ENCODE measurements at places on chromosomes 16 and 17. TPM values are rescaled to one million over a fixed set of nuclear protein-coding genes. Genes with fewer than 3 reads are reported as not detected.

The CCL17 gene
- not detected for total RNA-seq

The SMG1 gene
- total RNA-seq, result 96.7 TPM

The ZG16 gene
- not detected for total RNA-seq

The OR3A2 gene
- 3.0 TPM for total RNA-seq

The ALOX12 gene
- not detected for total RNA-seq

The SLC52A1 gene
- total RNA-seq, result 0.19 TPM

The PALB2 gene
- 18.1 TPM for total RNA-seq

The CA4 gene
- not detected for total RNA-seq

The AANAT gene
- not detected for total RNA-seq

The KRT14 gene
- not detected for total RNA-seq

The WNK4 gene
- total RNA-seq, result 0.17 TPM

The PYY gene
- not detected for total RNA-seq

The TMC7 gene
- not detected for total RNA-seq

The MT1G gene
- total RNA-seq, result 23.8 TPM

The TNP2 gene
- total RNA-seq, result not detected

The CORO7 gene
- 39.7 TPM for total RNA-seq

The OR1G1 gene
- not detected for total RNA-seq
